ENCODE measurements at places on chromosomes 5 and 9.

DNA sequence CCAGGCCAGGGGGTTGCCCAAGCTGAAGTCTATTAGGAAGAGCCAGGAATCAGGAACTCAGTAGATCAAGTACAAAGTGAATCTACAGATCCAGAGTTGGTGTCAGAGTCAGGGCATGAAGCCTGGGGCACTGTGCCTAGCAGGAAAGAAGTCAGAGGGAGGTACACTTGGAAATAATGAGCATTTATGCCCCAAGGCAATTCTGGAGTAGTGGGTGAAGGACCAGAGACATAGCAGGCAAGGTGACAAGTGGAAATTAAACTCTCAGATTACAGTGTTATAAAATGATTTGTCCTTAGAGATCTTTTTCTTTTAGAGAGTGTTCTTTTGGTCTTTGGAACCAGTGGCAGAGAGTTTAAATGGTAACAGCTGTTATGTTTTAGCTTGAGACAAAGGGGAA, 138.0 kb downstream of the ADAMTSL1 start:
- DNase-seq, result no peak

GRCh38 chr5:143328589-143329220, 74.8 kb downstream of the NR3C1 start:
- DNase-seq, result no peak

GRCh38 chr5:164027738-164028137, 522.3 kb downstream of the MAT2B start:
- no peak for DNase-seq

- DNase-seq, result no peak
Observed at GRCh38 chr5:34553581-34553980, 102.5 kb upstream of the RAI14 start.

- DNase-seq, result no peak
Observed at GRCh38 chr5:160921-161802, 30.1 kb upstream of the LRRC14B start.

DNA sequence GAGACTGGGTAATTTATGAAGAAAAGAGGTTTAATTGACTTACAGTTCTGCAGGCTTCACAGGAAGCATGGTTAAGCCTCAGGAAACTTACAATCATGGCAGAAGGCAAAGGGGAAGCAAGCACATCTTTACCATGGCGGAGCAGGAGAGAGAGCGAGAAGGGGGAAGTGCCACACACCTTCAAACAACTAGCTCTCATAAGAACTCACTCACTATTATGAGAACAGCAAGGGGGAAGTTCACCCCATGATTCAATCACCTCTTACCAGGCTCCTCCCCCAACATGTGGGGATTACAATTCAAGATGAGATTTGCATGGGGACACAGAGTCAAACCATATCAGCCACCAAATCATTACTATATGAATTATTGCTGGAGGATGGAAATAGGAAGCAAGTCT, 30.3 kb upstream of the STX17 start:
- no peak for DNase-seq

- no peak for DNase-seq
Observed at GRCh38 chr9:134204991-134205578, 40.7 kb upstream of the RNU6ATAC start.
